ENCODE measurements at places on chromosomes 1 and 21.

GRCh38 chr1:72186733-72187307 lies 95.5 kb downstream of the NEGR1 start:
- DNase-seq, result no peak

DNA sequence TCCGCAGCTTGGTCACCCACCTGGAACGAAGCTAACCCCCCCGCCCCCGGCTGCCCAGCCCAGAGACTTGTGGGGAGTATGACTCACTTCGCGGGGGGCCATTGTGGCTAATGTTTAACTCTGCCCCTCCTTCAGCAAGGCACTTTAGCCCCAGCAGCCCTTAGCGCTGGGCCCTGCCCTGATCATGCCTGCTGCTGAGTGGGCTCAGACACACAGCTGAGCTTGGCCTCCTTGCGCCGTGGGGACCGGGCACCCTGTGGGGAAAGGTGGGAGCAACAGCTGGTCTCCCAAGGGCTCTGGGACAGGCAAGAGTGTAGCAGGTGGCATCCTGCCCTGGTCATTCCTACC lies 6.3 kb upstream of the LAD1 start:
- DNase-seq, result no peak

DNA sequence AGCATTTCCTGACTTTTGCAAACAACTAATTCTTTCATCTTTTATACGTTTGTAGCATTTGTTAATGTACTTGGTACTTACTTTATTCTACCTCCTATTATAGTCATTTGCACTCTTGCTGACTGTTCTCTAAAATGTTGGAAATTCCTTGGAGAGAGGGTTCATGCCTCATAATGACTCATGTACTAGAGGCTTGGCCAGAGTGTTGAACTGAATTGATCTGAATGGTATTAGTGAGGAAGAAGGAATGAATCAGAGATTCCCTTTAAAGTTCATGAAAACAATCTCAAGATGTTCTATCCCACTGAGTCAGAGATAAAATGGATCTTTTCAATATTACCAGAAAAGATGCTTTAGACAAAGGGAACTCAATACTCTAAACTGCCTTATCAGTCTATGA lies 383.4 kb downstream of the SEC16B start:
- DNase-seq, result no peak

DNA sequence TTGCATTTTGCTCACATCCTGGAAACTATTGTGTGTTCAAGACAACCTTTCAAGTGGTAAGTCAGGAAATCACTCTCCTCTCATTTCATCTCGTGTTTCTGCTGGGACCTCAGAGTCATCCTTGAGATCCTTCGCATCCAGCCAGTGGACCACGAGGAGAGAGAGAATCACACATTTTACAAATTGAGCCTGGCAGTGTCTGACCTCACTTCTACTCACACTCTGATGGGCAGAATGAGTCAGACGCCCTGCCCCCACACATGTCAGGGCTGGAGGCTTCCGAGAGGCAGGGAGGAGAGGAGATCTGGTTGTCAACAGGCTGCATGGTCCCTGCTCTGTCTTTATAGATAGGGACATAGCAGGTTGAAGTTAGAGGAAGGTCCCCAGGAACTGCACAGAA lies 509.7 kb downstream of the AJAP1 start:
- DNase-seq, result no peak

- no peak for DNase-seq
Measured at GRCh38 chr1:94125551-94126514, 4.9 kb upstream of the ABCA4 start.

GRCh38 chr1:12138196-12139168 lies 28.3 kb upstream of the TNFRSF1B start:
- DNase-seq, result no peak

DNA sequence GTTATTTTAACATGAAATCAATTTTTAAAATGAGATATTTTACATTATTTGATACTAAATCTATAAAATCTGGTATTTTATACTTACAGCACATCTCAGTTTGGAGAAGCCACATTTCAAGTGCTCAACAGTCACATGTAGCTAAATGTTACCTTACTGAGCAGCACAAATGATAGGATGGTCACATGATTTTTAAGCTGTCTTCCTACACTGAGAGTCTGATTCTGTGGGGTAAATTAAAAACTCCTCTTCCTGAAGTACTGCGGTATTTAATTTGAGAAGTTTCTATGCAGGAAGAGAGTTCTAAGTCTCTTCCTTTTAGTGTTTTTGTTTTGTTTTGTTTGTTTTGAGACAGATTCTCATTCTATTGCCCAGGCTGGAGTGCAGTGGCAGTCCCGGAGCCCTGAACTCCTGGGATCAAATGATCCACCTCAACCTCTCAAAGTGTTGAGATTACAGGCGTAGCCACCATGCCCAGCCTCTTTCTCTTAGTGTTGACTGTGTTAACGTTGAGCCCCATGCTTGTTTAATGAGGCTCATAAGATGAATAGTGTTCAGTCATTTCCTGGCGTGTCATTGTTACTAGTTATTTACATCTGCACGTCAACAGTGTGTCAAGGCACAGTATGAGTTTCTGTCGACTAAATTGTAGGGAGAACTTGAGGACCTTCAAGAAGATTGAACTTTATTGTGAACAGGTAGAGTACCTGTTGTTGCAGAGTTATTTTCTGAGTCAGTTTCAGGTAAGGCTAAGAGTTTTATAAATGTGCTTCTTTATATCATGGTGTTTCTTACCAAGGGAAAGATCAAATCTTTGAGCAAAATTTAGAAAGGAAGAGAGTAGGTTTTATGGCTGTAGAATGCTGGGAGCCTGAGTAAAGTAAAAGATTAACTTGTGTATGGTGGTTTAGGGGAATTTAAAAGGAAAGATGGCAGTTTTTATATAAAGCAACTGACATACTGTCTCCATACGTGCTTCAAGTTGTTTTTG lies 3.3 kb downstream of the CNST start:
- DNase-seq, result no peak

- no peak for DNase-seq
Measured at GRCh38 chr1:235468970-235469369, 35.3 kb downstream of the B3GALNT2 start.

GRCh38 chr1:24435782-24436365 lies 20.3 kb downstream of the NIPAL3 start:
- DNase-seq, result no peak

GRCh38 chr1:88061492-88062177 lies 622.4 kb upstream of the PKN2 start:
- DNase-seq, result peak; percentile 7

DNA sequence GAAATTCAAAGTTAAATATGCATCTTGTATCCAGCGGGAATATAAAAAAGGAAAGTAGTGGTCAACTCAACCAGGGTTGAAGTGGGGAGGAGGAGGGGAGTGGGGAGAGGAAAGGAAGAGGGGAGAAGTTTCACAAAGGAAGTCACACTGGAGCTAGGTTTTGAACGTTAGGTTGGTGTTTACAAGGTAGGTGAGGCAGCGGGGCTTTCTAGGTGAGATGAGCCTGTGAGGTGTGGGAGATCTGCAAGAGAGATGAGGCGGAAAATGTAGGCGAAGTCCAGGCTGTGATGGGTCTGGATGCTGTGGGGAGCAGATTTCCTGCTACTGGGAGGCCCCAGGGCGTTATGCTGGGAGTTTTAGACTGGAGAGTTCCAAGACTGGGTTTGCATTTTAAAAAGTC lies 36.1 kb upstream of the IL20 start:
- DNase-seq, result no peak

- no peak for DNase-seq
Measured at GRCh38 chr1:146020058-146021049, 1.2 kb downstream of the HJV start.

GRCh38 chr1:205879974-205880373 lies 30.0 kb upstream of the PM20D1 start:
- DNase-seq, result no peak

DNA sequence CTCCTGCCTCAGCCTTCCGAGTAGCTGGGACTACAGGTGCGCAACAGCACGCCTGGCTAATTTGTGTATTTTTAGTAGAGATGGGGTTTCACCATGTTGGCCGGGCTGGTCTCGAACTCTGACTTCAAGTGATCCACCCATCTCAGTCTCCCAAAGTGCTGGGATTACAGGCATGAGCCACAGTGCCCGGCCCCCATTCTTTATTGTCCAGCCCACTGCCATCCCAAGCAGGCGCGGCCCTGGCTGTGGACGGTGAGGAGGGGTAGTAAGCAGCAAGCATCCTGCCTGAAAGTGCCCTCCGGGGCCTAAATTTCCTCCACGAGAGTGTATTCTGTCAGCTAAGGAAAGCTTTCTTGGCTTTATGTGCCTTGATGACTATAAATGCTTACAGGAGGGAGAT lies 113.2 kb upstream of the CSF3R start:
- DNase-seq, result no peak

DNA sequence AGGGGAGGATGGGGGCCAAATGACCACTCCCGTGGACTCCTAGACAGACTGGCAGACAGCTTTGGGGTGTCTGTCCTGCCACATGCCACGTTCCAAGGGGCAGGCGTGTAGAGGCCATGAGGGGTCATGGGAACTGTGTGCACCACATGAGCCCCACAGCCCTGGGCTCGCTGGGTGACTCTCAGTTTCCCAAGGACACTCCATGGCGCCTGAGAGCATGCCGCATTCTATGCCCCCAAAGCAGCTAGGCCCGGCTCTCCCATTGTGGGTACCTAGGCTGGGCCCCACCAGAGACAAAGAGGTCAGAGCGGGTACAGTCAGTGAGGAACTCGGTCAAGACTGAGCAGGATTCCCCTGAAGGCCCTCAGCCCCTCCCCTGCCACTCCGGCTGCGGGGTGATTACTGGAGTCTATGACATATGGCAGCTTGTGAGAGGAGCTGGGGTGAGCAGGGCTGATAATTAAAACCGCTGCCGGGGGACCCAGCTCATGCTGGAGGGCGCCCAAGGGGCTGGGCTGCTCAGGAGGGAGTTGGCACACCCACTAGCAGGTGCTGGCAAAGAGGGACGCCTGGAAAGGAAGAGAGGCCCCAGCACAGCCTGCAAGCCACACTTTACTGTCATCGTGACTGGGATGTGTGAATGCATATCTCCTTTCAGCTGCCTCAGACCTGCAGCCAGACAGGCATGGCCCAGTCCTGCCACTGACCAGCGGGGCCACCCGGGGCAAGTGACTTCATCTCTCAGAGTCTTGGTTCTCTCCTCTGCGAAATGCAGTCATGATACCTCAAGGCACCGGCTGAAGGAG lies 8.4 kb downstream of the LRP8 start:
- peak; percentile 97 for DNase-seq

DNA sequence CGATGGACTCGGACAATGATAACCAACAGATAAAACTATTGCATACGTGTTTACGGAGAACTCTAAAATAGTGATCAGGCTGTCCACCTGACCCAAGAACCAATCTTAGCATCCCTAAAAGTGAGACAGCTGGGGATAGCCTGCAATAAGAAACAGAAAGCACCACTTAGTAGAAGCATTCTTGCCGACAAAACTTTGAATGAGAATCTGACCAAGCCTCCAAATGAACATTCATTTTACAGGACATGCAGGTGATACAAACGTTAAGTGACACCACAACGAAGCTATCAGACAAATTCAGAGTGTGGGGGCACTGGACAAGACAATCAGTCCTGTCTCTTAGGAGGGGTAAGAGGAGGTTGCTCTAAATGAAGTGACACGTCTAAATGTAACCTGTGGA lies 1.2 kb downstream of the PSMG1 start:
- no peak for DNase-seq

GRCh38 chr1:98452162-98452561 lies 209.4 kb upstream of the SNX7 start:
- DNase-seq, result no peak

DNA sequence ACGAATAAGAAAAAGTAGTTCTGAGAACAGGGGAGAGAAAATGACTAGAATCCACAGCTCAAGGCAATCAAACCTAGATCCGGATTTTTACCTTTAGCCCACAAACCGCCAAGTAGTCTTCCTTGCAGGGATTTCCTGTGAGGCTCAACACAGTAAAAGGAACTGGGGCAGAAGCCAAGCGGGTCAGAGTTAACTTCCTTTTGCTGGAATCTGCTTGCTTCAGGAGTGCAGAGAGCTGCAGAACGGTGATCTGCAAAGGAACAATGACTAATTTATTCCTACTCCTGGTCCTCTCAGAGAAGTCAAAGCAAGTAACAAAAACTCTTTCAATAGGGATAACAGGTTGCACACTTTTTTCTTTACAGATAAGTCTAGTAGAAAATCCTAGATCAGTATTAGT lies 53.4 kb downstream of the UBR4 start:
- DNase-seq, result no peak

DNA sequence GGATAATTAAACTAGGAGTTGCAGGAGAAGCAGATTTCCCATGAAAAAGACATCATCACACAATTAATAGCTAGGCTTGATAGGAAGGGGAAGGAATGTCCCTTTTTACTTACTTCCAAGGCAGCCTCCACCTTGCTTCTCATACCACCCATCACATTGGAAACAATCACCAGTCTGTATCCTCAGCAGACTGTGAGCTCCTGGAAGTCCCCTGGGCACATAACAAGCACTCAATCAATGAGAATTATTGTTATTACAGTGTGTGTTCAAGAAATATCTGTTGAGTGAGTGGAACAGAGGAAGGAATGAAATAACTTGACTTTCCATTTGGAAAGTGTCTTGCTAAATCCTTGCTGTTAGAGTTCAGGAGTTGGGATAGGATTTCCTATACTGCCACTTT lies 36.2 kb downstream of the HIVEP3 start:
- peak; percentile 28 for DNase-seq

All from NCI-H2171 treated with DMSO at 0.1 percent for 48 hours (cell line).